ENCODE measurements at places on chromosomes 3 and 15.

DNA sequence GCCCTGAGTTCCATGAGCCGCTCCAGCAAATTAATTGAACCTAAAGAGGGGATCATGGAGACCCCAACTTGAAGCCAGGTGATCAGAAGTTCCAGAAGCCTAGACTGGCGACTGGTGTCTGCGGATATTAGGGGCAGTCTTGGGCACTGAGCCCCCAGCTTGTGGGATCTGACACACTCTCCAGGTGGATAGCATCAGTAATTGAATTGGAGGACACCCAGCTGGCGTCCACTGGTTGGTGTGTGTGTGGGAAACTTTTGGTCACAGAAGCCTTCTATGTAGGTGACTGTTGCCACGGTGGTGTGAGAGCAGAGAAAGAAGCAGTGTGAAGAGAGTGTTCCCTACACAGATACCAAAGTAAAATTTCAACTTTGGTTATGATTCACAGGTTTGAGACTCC, 106.0 kb upstream of the ADPGK start:
- DNase-seq = no peak

GRCh38 chr15:80549654-80550053, 145.5 kb upstream of the ABHD17C start:
- DNase-seq = no peak

DNA sequence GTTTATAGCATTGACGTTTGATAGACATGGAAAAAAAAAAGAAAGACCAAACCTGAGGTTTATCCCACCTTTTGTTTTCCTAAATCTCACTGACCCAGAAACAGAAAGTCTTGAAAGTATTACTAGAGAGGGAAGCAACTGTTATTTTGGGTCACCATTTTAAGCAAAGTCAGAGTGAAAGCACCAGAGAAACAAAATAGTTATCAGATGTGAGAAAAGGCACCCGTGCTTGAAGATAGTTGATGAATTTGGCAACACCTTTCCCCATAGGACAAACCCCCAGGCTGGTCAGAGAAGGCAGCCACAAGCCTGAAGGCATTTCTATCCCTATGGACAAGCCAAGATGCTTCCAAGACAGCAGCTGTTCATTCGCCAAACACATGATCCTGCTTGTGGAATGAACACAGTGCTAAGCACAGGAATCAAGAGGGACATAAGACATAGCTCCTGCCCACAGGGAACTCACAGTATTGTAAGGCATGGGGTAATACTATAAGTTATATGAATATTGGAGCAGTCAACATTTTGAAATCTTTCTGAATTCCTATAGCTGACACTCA, 170.9 kb downstream of the ERC2 start:
- DNase-seq = no peak

GRCh38 chr3:15380980-15381890, 46.1 kb downstream of the METTL6 start:
- no peak for DNase-seq

DNA sequence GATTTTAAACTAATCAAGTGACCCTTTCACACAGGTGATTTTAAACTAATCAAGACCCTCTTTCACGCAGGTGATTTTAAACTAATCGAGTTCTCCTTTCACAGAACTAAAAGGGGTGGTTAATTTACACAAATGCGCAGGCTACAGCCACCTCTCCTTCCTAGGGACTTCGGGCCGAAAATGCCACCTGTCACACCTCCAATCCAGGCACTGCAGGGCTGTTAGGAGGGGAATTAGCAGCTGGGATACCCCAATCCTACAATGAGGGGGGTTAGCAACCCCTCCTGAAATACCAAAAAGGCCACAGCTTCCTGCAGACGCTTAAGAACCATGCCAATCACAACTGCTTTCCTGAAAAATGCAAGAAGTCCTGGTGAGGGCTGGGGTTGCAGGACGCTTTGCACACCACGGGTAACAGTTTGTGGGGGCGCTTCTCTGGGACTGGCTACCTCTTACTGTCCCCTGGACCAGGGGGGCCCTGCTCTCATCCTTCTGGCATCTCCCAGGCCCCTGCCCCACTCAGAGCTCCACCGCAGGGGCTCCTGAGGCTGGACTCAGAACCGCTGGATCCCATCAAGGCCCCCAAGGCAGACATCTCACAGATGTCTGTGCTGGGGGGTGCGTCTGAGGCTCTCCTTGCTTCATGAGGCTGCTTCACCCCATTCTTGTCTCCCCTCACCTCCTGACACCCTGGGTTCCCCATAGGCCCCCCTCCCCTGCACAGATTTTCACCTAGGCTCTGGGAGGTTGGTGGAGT, 145.9 kb downstream of the OR4M2 start:
- no peak for DNase-seq
